DMS79 (cell line): ENCODE measurements at places on chromosomes 5 and 9.

DNA sequence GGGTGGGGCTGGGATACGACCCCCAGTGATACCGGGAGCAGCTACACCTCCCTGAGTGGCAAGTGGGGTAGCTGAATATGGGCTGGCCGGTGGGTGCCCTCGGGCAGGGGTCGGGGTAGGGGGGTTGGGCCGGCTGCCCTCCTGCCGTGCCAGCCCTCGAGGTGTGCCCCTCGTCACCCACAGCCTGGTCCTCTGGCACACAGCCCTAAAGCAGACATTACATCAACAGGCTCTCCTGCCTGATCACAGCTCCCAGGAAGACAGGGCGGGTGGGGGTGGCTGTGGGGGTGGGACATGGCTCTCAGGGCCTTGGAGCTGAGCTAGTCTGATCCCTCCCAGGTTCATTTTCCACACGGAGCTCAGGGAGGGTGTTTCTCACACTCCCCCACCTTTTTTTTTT is 23.2 kb downstream of the FBXW5 start:
- DNase-seq = no peak

GRCh38 chr9:84111726-84112125 is 131.1 kb downstream of the RMI1 start:
- no peak for DNase-seq

- DNase-seq = no peak
These were observed 41.8 kb downstream of the HK3 start for GRCh38 chr5:176857216-176857893.

- DNase-seq = no peak
These were observed 90.9 kb upstream of the BOD1 start for GRCh38 chr5:173707392-173707791.

DNA sequence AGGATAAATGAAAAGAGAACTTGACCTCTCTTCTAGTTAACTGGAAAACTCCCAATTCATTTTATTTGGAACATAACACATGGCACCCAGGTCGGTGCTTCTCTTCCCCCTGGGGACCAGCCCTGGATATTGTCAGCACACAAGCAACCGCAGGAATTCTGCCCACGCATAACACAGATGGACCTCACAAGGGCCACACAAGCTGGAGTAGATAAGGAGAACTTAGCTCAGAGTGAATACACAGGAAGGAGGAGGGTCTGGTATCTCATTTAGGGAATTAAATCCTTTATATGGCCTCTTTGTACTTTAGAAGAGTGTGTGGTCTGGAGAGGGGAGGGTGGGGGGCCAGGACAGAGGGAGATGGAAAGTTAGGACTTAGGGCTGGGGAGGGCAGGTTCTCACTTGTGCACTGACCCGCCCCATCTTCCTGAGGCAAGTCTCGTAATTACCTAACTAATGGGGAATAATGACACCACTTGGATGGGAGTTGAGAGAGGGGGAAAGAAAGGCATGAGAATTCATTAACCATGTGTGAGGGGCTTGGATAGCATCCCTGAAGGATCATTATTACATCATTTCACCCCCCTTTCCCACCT is 341.2 kb upstream of the WWC1 start:
- DNase-seq = no peak

DNA sequence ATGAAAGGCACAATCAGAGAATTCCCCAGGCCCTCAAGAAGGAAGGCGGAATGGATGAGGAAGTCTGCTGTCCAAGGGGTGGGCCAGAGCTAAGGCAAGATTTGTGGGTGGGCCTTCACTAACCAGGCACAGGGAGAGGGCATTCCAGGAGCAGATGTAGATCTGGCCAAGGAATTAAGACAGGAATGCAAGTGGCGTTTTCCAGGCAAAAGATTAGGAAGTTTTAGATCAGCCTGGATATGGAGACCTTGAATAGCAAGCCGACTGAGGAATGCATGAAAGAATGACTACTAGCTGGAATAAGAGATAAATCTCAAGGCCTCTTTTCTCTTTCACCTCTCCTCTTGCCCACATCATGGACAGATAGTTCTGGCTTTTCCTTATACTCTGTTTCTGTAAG is 68.5 kb downstream of the GHR start:
- no peak for DNase-seq

GRCh38 chr9:135736272-135736978 is 34.4 kb downstream of the KCNT1 start:
- DNase-seq = no peak

DNA sequence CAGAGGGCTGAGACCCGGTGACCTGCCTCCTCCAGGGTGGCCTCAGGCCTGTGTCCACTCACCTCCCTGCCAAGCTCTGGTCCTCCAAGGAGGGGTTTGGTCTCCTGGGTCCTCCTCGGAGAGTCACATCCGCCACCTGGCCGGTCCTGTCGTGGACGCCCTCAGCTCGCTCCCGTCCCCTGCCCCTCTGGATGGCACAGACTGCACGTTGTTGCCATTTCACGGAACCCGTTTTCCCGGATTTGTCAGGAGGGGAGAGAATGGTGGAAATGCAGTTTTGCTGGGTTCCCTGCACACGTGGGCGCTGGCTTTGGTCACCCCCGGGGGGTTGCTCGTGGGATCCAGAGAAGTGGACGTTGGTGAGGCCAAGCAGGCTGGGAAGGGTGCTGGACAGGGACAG is 62.7 kb downstream of the RXRA start:
- DNase-seq = no peak

DNA sequence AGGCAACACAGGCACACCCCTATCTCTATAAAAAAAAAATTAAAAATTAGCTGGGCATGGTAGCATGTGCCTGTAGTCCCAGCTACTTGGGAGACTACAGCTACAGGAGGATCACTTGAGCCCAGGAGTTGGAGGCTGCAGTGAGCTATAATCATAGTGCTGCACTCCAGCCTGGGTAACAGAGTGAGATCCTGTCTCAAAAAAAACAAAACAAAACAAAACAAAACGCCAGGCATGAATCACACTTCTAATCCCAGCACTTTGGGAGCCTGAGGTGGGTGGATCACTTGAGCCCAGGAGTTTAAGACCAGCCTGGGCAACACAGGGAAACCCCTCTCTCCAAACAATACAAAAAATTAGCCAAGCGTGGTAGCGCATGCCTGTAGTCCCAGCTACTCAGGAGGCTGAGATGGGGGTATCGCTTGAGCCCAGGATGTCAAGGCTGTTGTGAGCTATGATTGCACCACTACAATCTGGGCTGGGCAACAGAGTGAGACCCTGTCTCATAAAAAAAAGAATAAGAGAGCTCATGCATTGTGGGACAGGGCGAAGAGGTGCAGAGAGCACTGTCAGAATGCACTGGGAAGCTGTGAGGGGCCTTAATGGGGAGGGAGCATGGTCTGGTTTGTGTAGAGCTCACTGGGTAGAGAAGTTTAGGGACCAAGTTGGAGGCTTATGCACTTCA is 8.4 kb upstream of the SAP30L start:
- no peak for DNase-seq

- DNase-seq = no peak
These were observed 7.3 kb upstream of the RASEF start for GRCh38 chr9:83070261-83070660.

GRCh38 chr9:112239284-112239683 is 64.2 kb upstream of the SUSD1 start:
- no peak for DNase-seq

- no peak for DNase-seq
These were observed 26.4 kb upstream of the STC2 start for GRCh38 chr5:173354645-173355044.

- no peak for DNase-seq
These were observed 9.0 kb downstream of the LPAR1 start for GRCh38 chr9:111029260-111029659.

DNA sequence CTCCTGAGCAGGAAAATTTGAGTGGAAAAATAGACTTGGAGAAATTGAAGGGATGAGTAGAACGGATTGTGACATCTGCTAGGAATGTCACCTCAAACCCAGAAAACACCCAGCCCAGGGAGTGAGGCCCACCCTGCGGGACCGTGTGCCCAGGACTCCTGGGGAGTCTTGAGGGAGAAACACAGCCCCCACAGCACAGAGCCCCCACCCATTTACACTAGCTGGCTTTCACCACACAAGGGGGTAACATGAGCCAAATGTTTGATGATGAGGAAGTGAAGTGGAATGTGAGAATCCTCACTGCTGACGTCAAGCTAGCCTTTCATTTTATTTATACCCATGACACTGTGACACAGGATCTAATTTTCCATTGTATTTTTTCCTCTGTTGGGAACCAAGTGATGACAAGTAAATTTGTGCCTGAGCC is 42.8 kb upstream of the PDE8B start:
- DNase-seq = no peak

DNA sequence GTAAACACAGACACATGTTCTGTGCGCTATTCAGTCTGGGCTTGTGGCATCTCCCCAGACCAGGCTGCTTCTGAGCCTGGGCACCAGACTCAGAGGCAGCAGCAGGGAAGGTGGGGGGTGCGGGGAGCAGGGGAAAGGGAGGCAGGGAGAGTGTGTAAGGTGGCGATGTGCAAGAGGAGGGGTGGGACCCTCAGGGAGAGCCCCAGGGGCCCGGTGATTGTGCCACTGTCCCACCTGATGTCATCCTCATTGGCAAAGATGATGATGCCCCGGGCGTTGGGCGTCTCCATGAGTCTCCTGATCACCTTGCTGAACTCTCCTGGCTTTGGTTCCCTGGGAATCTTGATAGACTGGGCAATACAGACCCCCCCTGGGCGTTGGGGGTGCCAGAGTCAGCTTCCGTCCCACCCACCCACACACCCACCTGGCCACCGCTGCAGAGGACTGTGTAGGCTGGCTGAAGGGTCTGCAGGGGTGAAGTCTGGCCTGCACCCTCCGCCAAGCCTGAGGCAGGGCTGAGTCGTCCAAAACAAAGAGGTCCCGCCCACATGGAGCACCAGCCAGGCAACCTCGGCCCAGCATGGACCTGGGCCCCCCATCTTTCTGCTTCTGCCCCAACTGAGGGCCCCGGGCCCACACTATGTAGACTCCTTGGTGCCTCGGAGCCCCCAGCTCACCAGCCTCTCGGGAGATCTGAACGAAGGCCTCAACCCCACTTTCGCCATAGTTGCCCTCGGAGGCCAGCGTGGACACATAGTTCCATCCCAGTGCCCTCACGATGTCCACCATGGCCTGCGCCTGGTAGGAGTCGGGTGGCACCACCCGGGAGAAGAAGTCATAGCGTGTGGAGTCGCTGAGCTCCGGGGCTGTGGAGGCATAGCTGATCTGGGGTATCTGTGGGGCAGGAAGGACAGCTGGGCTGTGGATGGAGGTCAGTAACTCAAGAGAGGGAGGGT is 3.7 kb downstream of the GRM6 start:
- DNase-seq = no peak

- no peak for DNase-seq
These were observed 45.2 kb upstream of the SEMA4D start for GRCh38 chr9:89543111-89543510.

GRCh38 chr5:15682566-15682965 is 182.6 kb downstream of the FBXL7 start:
- DNase-seq = no peak

DNA sequence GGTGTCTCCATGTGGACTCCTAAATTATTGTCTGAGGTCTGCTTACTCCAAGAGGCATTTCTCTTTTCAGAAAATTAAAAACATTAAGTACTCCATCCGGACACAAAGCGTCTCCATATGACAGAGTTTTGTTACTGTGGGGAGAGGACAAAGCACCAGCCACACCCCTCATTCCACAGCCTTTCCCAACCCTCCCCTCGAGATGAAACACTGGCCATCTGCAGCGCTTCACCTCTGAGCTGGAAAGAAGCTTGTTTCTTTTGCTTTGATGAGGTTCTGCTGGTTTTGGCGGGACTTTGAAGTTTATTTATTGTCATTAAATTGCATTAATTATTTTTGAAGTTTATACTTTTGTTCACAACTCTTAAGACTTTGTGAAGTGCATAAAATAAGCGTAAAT is 27.6 kb upstream of the NKD2 start:
- DNase-seq = no peak

DNA sequence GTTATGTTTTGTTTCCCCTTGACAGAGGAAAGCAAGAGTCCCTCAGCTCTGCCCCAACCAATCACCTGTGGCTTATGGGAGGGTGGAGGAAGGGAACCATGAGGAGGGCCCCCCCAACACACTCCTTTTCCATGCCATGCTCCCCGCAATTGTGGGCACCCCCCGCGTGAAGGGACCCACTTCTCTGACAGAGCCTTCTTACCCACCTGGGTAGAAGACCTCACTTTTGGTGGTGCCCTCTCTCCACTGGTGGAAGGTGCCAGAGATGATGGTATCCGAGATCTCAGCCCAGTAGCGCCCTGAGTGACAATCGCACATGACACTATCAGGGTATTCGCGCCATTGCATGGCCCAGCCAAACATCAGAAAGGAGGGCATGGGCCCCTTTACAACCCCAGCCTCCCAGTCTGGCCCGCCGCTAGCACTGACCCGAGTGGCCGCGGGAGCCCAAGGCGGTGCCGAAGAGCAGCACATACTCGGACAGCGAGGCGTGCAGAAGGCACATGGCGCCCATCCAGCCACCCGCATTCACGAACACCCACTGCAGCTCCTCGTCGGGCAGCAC is 714 bp downstream of the SIGMAR1 start:
- no peak for DNase-seq

DNA sequence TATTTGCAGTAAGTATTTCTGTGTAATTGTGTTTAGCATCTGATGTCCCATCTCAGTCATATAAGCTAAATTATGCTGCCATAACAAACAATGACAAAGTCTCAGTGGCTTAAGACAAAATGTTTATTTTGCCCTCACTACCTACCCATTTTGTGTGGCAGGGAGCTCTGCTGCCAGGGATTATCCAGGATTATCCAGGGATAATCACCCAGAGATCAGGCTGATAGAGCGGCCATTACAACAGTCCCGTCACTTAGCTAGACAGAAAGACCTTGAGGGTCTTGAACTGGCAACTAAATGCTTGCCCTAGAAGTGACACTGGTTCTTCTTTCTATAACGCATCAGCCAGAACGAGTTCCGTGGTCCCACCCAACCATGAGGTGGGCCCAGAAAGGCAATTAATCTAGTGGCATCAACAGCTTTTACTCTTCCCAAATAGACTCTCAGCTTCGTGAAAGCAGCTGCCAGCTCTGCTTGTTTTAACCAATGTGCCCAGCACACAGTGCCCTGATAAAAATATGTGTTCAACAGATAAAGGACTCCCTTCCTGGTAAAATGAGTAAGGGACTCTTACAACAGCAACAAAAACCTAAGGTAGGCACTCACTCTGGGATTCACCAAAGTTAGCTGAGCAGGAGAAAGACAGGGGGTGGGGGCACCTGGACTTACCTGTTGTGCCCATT is 22.8 kb downstream of the CCDC69 start:
- DNase-seq = no peak

DNA sequence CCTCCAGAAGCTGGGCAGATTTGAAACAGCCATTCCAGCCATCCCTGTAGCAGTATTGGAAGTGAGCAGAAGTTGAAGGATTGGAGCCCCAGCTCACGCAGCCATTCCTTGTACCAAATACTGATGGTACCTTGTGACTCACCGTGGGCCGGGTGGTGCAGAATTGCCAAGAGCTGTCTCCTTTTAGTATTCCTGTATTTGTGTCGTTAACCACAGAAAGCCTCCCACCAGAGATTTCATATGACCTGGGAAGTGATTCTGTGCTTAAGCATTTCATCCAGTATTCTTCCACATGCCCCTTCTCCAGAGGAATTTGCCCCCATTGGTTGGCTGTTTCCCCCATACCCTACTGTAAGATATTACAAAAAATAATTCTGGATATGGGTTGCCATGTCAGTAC is 17.7 kb upstream of the TLX3 start:
- DNase-seq = no peak
